ENCODE measurements at places on chromosomes 7 and 10.

GRCh38 chr7:144671429-144671828, 164.4 kb downstream of the TPK1 start:
- DNase-seq, result no peak

- DNase-seq, result no peak
These were observed 9.4 kb upstream of the CDK6 start for GRCh38 chr7:92845736-92846135.

DNA sequence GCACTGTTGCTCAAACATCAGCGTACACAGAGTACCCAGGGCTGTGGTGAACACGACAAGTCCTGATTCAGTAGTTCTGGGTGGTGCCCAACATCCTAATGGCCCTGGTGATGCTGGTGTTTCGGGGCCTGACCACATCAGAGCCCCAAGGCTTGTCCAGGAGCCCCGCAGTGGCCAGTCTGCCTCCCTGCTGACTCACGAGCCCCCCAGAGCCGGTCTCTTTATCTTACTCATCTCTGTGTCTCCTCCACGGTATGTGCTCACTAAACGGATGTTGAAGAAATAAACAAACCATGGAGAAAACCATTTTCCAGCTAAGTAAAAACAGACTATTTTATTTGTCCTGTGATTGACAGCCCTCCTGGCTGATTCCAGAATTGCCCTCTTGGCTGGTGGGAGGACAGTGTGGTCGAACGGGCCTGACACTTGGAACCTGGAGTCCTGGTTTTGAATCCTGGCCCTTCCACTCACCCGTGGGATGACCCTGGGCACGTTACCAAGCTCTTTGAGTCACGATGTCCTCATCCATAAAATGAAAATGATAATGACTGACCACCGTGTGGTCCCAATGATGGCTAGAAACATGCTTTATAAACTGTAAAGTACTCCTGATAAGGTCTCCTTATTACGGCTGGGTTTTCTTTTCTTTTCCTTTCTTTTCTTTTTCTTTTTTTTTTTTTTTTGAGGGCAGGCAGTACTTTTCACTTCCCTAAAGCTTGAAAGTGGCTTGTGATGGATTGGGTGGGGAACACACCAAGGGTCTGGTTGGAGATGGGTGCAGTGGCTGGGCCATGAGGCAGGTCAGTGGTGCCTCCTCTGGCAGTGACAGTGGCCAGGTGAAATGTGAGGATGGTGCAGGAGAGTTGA, 5.7 kb downstream of the HIP1 start:
- DNase-seq, result peak; percentile 58

GRCh38 chr10:102781090-102781920, 37.6 kb downstream of the WBP1L start:
- DNase-seq, result no peak

DNA sequence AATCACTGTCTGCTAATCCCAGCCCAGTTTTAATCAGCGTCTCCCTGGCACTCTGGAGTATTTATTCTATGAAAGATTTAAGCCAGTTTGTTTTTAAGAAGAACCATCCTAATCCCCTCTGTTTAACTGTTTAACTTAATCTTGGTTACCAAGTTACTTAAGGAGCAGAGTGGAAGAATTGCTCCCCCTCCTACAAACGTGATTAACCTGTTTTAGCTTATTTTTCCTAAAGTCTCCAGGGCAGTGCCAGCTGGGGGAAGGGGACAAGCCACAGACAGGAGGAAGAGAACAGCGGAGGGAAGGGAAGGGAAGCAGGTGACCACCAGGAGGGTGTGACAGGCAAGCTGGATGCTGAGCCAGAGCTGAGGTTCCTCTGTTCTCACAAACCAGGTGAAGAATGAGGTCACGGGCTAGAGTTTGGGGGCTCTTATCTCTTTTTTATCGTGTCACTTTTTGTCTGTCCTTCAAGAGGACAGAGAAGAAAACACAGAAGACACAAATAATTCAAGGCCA, 1.7 kb downstream of the SLC13A4 start:
- DNase-seq, result no peak

- no peak for DNase-seq
These were observed 1.2 kb upstream of the GDI2 start for GRCh38 chr10:5814110-5815107.
